ENCODE measurements at places on chromosomes 3 and 15.
A peak's percentile ranks its signal among the peaks of the same experiment; 100 is the strongest.

- peak; percentile 93 for DNase-seq
These were observed 37.5 kb downstream of the RYK start for GRCh38 chr3:134212967-134213665.

GRCh38 chr15:35252351-35252865 lies 167.3 kb upstream of the NANOGP8 start:
- no peak for DNase-seq

DNA sequence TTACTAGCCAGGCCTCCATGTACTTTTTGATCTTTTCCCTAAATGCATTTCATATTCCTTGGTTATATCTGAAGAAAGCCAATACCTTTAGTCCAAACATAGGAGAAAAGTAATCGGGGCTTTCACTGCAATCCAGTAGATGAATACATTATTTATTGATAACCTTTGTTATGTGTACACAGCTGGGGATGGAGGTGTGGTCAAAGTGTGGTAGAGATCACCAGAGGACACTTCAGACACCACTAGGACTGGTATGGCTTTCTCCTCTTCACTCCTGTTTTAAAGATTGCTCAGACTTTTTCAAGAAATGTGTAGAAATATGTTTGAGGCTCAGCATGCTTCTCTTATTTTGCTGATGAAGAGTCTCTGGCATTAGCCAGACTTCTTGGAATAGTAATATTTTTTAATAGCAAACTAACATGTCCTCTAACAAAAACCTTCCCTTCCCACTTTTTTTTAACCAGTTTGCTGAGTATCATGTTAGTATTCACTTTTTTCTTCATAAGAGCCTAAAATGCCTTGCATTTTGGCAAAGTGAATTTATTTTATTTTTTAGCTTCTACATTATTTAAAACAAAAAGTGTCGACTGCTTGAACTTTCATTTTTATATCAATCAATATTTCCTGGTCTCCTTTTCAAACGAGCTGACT lies 65.6 kb upstream of the MBNL1 start:
- no peak for DNase-seq

GRCh38 chr3:177437513-177438337 lies 240.4 kb upstream of the TBL1XR1 start:
- DNase-seq = no peak

- no peak for DNase-seq
These were observed 118.2 kb downstream of the KLHL25 start for GRCh38 chr15:85676342-85677098.

DNA sequence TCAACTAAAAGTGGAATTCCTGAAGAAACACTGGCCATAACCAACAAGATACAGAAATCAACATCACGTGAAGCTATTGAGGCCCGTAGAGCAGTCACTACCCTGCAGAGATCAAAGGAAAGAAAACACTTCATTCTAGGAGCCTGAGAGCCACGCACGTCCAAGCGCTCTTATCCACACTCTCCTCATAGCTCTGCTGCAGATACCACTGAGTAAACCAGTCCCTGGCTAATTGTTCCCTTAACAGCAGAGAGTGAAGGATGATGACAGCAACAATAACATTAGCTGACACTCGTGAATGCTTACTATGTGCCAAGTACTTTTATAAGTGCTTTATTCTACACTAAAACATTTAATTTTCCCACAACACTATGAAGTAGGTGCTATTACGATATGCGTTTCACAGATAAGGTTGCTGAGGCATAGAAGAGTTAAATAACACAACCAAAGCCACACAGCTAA lies 271.0 kb upstream of the GADL1 start:
- no peak for DNase-seq

DNA sequence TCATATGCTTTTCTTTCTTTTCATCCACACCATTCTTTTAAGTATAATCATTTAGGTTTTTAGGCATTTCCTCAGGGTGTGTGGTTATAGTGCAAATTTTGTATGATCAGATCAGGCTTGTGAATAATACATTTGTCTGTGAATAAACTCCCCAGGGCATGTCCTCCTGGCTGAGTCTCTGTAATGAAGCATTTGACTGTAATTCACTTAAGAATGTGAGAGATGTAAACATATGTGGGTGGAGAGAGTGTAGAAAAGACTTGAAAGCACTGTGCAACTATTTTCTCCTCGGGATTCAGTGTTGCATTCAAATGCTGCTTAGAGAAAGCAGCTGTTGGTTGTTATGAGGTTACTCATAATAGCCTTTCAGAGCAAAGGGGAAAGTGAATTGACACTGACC lies 996.5 kb downstream of the TUSC7 start:
- no peak for DNase-seq

DNA sequence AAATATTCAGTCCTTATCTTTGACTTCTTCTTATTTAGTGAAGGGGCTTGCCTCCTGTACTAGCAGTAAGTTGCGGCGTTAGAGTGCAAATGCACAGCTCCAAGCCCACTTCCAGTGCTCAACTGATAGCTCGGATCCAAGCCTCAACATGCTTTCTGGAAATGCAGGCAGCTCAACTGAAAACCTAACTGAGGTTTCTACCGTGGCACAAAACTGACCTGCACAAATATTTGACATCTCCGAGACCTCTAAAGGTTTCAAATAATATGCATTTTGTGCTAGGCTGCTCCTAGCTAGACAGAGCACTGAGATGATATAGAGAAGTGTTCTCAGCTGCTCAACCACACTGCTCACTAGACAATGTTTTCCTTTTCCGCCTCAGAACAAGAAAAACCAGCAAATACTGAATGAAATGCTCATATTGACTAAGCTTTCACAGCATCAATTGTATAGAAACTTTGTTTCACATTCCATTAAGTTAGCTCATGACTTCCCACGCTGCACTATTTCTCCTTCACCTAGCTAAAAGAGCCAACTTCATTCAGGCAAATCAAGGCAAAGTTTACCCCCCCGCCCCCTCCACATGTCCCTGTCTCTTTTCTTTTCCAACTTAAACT lies 822 bp downstream of the ZNF385D start:
- no peak for DNase-seq

DNA sequence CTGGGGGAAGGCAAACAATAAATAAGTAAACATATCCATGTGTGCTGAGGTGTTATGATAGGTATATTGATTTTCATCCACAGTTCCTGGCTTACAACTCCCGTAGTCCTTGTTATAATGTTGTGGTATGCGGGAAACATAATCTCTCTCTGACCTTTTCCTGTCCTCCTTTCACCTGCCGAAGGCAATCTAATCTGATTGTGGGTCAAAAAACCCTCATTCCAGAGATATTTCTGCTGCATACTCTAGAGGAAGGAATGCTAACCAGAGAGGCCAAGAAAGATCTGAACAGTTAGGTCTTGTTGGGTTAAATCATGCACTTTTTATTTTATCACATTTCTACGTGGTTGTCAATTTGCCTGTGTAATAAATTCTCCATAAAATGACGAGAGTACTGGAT lies 383.6 kb upstream of the SEMA6D start:
- no peak for DNase-seq

DNA sequence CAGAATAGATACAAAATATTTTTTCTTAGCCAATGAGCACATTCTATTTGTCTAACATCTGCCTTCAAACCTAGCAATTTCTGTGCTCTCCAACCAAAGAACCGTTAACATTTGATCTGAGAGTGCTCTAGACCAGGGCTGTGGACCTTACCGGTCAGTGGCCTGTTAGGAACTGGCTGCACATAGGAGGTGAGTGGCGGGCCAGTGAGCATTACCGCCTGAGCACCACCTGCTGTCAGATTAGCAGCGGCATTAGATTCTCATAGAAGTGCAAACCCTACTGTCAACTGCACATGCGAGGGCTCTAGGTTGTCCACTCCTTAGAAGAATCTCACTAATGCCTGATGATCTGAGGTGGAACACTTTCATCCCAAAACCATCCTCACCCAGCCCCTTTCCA lies 131.7 kb downstream of the CADM2 start:
- DNase-seq = no peak

GRCh38 chr3:15204005-15204404 lies 2.0 kb upstream of the CAPN7 start:
- DNase-seq = no peak

DNA sequence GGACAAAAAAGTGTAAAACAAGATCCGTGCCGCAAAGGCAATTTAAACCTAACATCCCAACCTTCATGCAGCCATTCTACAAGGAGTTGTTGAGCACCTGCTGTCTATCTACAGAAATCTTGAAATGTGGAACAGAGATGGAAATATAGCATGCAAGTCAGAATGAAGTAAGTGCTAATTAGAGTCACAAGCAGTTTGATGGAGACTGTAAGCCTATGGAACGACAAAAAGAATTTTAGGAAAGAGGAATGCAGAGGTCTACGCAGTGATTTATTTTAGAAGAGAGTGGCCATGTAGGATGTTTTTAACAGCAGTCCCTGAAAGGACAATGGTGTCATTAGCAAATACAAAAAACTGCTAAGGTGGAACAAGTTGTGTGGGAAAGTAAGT lies 851 bp upstream of the DCBLD2 start:
- DNase-seq = no peak

DNA sequence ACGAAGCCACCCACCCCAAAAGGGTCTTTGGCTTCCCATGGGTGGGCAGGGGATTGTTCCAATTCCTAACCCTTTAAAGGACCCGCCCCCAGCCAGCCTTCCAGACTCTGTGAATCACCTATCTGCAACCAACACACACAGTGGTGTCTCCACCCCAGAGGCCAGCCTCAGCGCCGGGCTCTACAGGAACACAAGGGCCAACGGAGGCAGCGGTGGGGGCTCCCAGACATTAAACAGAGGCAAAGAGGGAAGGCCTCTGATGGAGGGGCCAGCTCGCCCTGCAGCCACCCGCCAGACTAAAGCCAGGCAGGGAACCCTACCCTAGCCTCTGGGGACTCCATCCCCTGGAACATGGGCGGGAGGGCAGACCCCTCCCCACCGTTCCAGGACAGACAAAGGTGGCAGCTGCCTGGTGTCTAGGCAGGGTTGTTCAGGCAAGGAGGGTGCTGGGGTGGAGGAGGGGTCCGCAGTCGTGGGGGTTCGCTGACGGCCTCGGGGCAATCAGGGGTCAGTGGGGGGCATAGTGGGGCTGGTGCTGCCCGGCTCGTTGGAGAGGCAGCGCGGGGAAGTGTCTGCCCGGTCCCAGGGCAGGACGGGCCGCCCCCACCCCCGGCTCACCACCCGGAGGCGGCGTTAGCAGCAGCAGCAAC lies 448 bp downstream of the SHISA5 start:
- peak; percentile 41 for DNase-seq

DNA sequence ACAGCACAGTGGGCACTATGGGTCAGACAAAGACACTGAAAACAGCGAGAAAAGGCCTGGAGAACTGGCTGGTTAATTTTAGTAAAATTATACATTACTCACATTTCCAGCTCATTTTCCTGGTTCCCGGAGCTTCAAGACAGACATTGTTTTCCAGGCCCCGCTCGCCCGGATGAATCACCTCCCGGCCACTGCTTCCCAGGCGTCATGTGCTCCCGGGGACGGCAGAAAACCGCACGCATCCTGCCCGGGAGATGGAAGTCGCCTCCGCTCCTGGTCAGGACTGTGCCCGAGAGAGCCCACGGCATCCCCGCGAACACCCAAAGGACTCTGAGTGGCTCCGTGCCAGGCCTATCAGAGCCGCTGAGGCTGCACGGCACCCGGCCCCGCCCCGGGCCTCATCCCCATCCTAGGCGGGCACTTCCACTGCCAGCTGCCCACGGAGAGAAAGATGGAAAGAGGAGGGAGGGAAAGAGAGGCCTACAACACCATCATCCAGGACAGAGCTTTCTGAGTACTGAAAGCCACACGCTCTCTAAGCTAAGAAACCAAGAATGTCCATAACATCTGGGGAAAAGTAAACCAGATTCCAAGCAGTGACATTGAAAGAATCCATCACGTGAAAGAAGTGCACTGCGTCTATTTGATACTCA lies 75.1 kb downstream of the VGLL4 start:
- DNase-seq = no peak

- DNase-seq = no peak
These were observed 48.9 kb upstream of the GMNC start for GRCh38 chr3:190911382-190911781.

- DNase-seq = no peak
These were observed 86.0 kb upstream of the VGLL3 start for GRCh38 chr3:87076946-87077345.

GRCh38 chr3:60551455-60552209 lies 699.6 kb downstream of the FHIT start:
- DNase-seq = no peak

- no peak for DNase-seq
These were observed 13.4 kb upstream of the GHSR start for GRCh38 chr3:172461530-172462138.

DNA sequence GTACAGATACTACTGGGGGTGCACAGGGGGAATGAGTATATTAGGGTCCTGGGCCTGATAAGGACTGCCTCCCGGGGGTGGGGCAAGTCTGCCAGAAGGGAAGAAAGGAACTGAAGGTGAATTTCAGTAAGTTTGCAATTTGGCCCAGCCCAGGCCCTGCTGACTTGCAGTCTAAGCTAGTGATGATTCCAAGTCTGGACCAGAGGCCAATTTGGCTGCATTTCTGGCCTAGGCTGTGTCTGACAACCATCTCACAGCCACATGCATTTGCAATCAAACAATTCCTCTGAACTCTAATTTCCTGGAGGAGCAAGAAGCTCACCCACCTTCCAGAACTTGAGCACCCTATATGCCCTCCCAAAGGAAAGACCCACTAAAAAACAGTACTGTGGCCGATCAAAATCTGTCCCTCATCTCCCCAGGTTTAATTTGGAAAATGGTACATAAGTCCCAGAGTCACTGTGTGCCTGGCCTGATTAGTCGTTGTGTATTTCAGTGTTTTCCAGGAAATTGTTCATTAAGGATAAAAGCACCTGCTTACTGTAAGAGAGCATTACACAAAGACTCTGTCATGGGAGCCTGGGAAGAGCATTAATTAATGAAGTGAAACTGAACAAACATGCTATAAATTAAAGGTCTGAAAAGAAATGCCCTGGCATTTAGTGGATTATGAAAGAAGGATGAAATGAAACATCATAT lies 114.5 kb downstream of the MEGF11 start:
- no peak for DNase-seq

DNA sequence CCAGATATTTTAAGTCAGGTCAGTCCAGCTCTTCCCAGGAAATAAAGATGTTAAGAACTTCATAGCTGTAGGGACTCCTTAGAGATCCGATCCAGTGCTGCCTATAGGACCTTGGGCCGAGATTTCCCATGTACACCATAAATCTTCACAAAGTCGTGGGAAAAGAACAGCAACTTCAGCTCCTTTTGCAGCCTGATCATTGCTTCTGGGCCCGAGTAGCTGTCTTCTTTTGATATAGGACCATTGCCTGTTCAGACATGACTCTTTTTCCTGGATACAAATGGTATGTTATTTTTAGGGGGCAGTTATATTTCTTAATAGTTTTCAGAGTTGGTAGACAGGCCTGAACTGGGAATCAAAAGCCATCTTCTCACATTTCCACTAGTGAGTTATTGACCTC lies 20.5 kb downstream of the IL1RAP start:
- DNase-seq = no peak

GRCh38 chr3:69371816-69372215 lies 14.1 kb downstream of the FRMD4B start:
- DNase-seq = no peak
